ENCODE measurements at places on chromosomes 2 and 18. TPM values are rescaled to one million over a fixed set of nuclear protein-coding genes. Genes with fewer than 3 reads are reported as not detected.

DNA sequence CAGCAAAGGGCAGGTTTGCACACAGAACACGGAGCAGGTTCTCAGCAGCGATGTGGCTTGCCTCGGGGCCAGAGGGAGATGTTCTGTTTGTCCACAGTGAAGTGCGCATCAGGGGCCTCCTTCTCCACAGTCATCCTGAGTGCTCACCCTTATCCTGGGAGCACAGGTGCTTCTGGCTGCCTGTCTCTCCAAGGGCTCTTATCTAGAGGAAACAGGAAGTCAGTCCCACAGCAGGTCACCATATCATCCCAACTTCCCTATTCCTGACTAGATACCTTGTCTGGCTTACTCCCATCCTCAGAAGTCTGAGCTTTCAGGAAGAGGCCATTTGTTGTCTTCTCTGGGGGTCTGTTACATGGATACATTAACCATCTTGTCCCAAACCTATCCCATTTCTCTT is at the start of gene CD207:
Gene CD207 (minus strand): TSS at position 174 of the 400 bp plus-strand sequence. CDS start 40 bp downstream, at position 134.
- H3K4me1 ChIP-seq = no peaks in the 10 kb centered on the region
- peaks cover 4% of the 10 kb centered on the region for H3K27me3 ChIP-seq
- no peaks in the 10 kb centered on the region for H3K36me3 ChIP-seq
- H3K4me3 ChIP-seq = no peak within 1 kb of the TSS
- DNase-seq = no peak

DNA sequence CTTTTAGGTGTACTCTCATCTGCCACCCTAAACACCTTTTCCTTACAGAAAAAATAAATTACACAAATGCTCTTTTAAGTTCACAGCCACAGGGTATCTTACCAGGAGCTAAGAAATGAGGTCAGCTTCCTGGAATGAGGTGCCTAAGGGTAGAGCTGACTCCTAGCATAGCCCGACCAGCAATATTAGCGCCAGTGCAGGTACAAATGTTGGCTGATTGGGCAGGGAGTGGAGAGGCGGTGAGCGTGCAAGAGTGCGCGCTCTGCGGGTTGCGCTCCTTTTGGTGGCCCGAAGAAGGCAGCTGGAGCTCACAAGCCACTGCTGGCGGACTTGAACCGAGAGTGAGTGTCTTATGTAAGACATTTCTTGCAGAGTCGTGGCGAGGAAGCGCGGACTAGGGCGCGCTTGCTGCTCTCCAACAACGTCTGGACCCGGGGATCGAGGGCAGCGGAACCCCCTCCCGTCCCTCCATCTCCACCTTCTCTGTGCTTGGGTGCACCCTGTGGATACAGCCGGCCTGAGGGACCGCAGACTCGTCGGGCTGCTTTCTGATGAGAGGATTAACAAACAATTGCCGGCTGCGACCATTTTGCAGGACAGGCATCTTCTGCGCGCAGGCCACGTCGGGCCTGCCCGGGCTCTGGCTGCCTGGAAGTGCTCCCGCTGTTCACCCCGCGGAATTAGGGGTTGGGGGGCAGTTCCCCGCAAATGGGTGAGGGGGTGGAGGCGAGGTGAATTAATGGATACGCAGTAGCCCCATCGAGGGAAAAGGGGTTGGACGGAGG is 17.3 kb downstream of the BOLA3 start:
- peaks cover 14% of the 10 kb centered on the region for H3K36me3 ChIP-seq
- no peak overlapping the region for H3K27ac ChIP-seq
- H3K27me3 ChIP-seq = peaks cover 4% of the 10 kb centered on the region

TRIM43 gene
- total RNA-seq = not detected

METAP1D gene
- 6.0 TPM for total RNA-seq

DNA sequence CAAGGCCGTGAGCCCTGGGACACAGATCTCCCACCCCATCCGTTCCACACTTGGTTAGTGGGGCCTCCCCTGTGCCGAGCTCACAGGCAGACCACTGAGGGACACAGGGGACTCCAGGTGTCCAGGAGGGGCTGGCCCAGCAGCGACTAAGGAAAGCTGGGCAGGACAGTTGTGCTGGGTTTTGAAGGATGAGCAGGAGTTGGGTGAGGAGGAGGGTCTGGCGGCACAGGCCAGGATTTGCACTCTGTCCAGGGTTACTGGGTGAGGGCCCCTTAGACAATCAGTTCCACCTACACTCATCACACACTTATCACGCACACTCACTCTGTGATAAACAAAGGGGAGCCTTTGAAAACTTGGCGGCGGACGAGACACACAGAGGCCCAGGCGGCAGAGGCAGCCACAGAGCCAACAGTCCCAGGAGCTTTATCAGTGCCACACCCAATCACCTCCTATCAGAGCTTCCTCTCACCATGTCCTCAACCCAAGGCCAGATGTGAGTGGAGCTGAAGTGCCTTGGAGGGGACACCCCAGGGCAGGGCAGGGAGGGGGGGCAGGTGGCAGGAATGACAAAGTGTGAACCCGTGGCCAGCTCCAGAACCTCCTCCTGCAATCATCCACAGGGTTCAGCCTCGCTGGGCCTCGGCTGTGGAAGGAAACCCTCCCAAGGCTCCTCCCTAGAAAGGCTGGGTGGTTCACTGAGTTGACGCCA is 26.6 kb downstream of the BIN1 start:
- no peaks in the 10 kb centered on the region for H3K27me3 ChIP-seq
- peak overlapping the region; percentile 97 for H3K27ac ChIP-seq
- H3K36me3 ChIP-seq = peaks cover 24% of the 10 kb centered on the region
- peak overlapping the region; percentile 92 for H3K4me3 ChIP-seq
- DNase-seq = peak; percentile 62

DNA sequence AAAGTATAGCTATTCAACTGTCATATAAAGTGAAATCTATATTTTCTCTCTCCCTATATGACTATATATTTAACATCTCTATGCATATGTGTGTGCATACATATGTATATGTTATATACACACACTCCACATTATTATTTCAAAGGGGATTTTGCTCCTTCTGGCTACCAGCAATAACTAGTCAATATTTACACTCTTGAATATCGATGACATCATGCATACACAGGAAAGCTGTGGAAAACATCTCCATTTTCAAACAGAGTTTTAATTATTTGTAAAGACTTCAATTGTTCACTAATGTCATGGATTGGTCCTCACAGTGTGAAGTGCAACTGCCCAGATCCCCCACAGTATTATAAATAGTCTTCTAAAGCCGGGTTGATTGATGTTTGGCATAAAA is 195.9 kb upstream of the TCF4 start:
- H3K4me3 ChIP-seq = no peak overlapping the region
- H3K4me1 ChIP-seq = peaks cover 14% of the 10 kb centered on the region
- no peak overlapping the region for H3K27ac ChIP-seq
- no peaks in the 10 kb centered on the region for H3K36me3 ChIP-seq

GRCh38 chr2:164617466-164617865 is 3.8 kb downstream of the GRB14 start:
- no peak for DNase-seq
- no peak overlapping the region for H3K4me3 ChIP-seq
- H3K4me1 ChIP-seq = no peaks in the 10 kb centered on the region
- H3K27me3 ChIP-seq = peaks cover 19% of the 10 kb centered on the region
- no peak overlapping the region for H3K27ac ChIP-seq

DNA sequence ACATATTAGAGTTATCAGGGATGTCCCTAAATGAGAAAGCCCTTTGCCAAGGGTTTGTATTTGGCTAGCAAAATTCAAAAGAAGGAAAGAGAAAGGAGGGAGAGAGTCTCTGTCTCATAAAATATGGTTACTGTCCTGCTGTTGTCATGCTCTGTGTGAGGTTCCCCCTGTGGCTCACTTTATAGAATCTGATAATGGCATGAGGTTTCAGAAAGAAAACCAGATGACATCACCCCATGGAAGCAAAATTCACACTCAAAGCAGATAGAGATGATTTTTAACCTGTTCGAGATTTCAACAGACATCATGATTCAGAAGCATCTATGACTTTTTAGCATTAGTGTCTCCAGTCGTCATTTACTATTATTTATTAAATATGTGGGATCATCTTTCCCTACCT is 165.0 kb upstream of the SESTD1 start:
- no peak for DNase-seq
- no peaks in the 10 kb centered on the region for H3K36me3 ChIP-seq
- peaks cover 36% of the 10 kb centered on the region for H3K27me3 ChIP-seq
- no peak overlapping the region for H3K4me3 ChIP-seq

DNA sequence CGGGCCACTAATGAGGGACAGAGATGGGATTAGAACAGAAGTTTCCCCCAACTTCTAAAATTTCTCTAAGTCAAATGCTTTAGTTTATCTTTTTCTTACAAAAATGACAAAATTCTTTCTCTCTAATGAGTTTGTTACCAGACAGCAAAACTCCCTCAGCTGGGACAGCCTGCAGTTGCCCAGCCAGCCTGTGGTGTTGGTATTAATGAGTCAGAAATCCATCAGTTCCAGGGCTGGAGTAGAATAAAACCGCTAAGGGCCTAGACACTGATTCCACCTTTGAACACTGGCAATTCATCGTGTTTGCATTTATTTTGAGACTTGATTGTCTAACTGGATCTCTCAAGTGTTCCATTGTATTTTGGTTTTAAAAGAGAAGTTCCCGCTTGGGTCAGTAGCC is 38.3 kb upstream of the SMAD2 start:
- no peak overlapping the region for H3K27ac ChIP-seq
- H3K4me3 ChIP-seq = no peak overlapping the region

TWIST2 gene
- not detected for total RNA-seq

FOXI3 gene
- total RNA-seq = not detected

SMIM21 gene
- total RNA-seq = not detected

- H3K4me1 ChIP-seq = no peaks in the 10 kb centered on the region
- DNase-seq = no peak
- no peak overlapping the region for H3K27ac ChIP-seq
- H3K4me3 ChIP-seq = no peak overlapping the region
These were observed 373.3 kb upstream of the GALNT5 start for GRCh38 chr2:156884216-156884615.

CEBPZOS gene
- 35.1 TPM for total RNA-seq

PSMA8 gene
- total RNA-seq = 1.2 TPM

ACMSD gene
- total RNA-seq = not detected
